ENCODE measurements at places on chromosomes 5 and 9.

DNA sequence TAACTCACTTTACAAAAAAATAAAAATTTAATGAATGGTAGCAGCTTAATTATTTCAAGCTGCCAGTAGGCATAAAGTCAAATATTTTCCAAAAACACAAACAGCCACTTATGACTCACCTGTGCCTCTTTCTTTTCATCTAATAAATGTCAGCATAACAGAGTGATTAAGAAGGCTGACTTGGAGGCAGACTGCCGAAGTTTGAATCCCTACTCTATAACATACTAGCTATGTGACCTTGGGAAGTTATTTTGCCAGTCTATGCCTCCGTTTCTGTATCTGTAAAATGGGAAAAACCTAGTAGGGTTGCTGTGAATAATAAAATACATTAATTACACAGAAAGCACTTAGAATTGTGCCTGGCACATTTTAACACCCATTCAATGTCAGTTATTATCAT, 33.8 kb downstream of the FANCC start:
- DNase-seq: no peak

DNA sequence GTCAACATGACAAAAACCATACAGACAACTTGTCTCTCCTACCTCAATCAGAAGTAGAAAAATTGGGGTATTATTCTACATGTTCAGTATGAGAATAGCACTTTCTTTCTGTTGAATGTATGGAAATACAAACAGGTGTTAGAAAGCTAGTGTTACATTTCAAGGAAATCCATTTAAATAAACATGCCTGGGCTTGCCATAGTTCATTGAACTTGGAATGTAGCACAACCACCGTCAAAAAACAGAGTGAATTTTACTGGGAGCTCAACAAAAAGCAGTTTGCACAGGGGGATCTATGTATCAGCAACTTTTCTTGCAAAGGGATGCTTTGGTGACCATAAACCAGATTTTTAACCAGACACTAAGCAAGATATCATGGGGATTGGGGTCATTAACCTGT, 307.9 kb upstream of the SMARCA2 start:
- no peak for DNase-seq

DNA sequence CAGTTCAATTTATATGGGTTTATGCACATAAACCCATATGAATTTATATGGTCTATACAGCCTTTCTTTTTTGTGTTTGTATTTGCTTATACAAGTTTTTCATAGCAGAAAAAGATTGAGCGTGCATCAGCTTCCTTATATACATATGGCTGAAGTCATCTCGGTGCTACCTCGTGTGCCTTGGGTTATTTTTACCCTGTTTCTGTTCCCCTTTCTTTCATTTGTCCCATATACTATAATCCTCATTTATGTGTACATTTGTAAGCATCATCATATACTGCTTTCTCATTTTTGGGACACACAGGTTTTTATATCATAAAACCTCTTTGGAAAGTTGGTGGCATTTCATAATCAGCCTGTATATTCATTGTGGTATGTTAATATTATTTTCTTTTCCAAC, 107.8 kb upstream of the ADAMTSL1 start:
- DNase-seq: no peak

DNA sequence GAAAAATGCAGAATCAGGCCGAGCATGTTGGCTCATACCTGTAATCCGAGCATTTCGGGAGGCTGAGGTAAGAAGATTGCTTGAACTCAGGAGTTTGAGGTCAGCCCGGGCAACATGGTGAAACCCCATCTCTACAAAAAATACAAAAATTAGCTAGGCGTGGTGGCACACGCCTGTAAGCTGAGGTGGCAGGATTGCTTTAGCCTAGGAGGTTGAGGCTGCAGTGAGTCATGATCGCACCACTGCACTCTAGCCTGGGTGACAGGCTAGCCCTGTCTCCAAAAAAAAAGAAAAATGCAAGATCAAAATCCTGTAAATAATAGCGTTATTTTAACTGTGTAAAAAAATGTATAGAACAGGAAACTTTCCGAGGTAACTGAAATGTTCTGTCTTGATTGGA, 39.4 kb downstream of the RNF44 start:
- peak; percentile 26 for DNase-seq

GRCh38 chr5:64939772-64940510, 171.2 kb downstream of the CWC27 start:
- DNase-seq: peak; percentile 79

DNA sequence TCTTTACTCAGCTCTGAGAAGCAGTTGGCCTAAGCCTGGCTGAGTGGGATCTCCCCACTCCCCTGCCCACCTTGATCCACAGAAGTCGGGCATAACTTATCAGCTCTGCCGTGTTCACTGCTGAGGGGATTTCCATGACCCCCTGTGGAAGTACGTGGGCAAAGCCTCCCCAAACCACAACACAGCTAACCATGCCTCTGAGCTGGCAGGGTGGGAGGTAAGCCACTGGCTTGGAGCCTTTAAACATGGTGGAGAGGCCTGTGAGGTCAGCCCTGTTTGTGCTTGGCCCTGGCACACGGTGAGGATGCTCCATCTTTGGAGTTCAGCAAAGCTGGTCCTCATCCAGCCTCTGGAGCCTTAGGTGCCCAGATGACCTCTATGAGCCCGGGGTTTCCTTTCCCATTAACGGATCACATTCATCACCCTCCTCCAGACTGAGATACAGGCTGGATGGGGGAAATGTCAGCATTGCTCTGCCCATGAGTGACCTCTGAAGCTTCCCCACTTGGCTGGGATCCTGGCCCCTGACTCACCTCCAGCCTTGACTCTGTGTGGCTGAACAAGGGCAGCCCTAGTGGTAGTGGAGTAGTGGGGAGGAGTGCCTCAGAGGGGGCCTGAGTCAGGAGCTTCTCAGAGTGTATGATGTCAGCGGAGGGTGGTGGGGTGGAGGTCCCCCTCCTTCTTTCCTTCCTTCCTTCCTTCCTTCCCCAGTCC, 6.2 kb downstream of the PDLIM4 start:
- peak; percentile 94 for DNase-seq

DNA sequence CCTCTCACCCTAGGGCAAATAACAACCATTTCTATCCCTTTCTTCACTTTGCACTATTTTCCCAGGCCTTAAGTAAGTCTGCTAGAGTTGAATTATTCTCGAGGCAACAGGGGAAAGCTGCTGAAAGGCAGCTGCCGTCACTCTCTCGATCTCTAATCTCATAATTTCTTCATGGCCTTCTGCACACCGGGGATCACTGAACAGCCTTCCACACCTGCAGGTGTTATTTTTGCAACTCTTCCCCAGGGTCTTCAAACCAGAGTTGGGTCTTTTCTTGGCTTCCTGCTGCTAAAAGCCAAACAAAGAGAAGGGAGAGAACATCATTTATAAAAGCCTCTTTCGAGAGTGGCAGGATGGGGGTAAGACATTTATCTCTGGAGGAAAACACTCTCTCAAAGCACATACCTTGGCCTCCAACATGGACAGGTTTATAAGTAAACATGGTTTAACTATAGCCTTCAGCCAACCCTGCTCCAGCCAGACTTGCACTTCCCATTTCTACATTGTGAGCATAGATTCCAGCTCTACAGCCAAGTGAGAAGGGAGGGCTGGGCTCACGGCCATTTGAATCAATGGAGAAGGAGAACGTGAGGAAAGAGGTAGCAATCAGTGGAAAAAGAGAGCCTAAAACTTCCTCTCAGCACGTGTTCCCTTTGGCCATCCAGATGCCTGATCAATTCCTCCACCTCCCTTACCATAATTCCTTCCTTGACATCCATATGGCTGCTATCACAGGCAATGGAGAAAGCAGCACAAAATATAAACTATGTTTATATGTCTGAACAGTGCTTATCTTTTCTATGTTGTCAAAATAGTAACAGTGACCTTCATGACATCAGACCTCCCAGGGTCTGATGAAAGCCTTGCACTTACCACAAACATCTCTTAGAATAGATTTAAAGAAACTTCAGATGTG, 464.9 kb downstream of the TLE1 start:
- no peak for DNase-seq

GRCh38 chr5:160694896-160695295, 157.1 kb downstream of the ATP10B start:
- no peak for DNase-seq

GRCh38 chr9:127485995-127486394, 34.7 kb downstream of the LRSAM1 start:
- no peak for DNase-seq

GRCh38 chr5:10912435-10912834, 151.4 kb upstream of the DAP start:
- no peak for DNase-seq

- no peak for DNase-seq
Observed at GRCh38 chr5:133470841-133471240, 141.5 kb downstream of the FSTL4 start.

- DNase-seq: no peak
Observed at GRCh38 chr9:90821697-90822096, 20.1 kb downstream of the SYK start.

GRCh38 chr5:13580058-13580457, 364.4 kb downstream of the DNAH5 start:
- no peak for DNase-seq

DNA sequence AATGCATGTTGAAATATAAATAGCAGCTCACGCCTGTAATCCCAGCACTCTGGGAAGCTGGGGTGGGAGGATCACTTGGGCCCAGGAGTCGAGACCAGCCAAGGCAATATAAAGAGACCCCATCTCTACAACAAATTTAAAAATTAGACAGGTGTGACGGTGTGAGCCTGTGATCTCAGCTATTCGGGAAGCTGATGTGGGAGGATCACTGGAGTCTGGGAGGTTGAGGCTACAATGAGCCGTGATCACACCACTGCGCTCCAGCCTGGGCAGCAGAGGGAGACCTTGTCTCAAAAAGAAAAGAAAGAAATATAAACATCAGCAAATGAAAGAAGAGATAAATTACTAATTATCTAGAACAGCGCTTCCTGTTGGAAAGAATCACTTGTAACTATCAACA, 105.0 kb downstream of the MAPKAP1 start:
- no peak for DNase-seq

DNA sequence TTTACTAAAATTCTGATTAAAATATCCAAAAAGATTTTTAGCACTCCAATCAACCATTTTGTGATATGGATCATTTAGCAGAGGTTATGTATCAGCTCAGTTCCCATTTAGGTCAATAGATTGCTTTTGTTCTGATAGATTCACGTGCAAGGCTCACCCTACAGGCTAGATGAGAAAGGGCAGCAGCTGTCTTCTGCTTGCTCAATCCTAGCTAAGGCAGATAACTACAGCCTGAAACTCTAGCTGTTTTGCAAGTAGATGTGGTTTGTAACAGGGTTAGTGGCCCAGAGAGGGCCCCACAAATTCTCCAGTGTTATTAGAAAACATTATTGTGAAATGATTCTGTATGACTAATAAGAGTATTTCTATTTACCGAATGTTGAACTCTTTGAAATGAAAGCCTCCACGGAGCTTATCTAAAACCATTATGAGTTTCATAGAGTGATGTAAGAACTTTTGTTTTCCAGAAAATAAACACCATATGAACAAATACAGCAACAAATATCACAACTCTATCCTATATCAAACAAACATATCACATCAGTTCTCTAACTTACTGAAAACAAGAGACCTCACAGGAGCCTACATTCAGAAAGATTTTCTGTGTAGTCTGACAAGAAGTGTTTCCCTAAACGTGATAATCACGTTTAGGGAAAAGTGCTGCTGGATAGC, 841.9 kb upstream of the ACO1 start:
- peak; percentile 81 for DNase-seq

- DNase-seq: no peak
Observed at GRCh38 chr5:132024789-132025402, 13.4 kb upstream of the ACSL6 start.

- DNase-seq: peak; percentile 52
Observed at GRCh38 chr5:124868676-124869075, 122.2 kb upstream of the ZNF608 start.

GRCh38 chr5:141874262-141874964, 3.8 kb downstream of the PCDH1 start:
- no peak for DNase-seq

GRCh38 chr5:173920024-173920753, 32.0 kb downstream of the CPEB4 start:
- DNase-seq: peak; percentile 13

DNA sequence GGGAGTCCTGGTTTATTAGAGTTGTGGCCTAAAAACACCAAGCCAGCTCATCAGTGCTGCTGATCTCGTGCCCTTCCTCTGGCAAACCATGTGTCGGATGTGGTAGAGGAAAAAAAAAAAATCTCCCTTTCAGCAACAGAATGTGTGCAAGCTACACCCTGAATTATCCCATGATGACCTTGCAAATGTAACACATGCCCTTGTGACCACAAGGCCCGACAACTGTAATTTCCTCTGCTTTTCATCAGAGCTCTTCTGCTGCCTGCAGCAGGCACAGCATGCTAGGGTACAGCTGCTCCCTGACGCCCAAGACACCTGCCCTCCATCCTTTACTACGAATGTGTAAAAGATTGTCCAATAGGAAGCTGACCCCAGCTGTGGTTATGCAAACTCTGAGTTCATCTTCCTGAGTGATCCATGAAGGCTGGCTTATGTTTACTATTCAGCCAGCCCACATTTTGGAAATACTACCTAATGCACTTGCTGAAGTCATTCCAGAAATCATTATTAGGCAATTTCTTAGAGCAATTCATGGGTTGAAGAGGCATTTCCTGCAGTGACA, 14.6 kb upstream of the BNC2 start:
- peak; percentile 68 for DNase-seq

DNA sequence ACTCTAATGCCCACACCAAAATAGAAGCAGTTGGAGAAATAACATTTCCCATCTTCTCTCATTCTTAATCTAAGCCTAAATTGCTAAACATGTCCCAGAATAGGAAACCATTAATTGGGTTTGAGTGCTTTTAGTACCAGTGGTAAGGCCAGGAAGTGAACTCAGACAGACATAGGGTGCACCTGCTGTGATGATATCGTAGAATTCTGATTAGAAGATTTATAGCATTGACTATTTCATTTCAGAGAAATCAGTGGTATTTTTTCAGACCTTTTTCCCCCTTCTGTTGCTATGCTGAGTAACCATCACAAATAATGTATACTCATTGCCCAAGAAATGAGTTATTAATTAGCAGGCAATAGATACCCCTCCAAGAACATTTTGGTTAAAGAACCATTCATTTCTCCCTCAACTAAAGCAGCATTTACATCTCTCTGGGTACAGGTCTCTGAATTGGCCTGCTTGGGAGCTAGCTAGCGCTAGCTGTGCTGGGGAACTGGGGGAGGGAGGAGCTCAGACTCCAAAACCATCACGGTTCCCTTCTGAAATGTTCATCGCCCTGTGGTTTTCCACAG, 7.3 kb downstream of the GLRX start:
- no peak for DNase-seq

GRCh38 chr9:28032268-28032590, 458.9 kb upstream of the C9orf72 start:
- DNase-seq: peak; percentile 18

All from fibroblast of lung (primary cell).